ENCODE measurements at places on chromosomes 4 and X.

- DNase-seq = no peak
Observed at GRCh38 chr4:108155373-108155772, 13.4 kb downstream of the LEF1 start.

DNA sequence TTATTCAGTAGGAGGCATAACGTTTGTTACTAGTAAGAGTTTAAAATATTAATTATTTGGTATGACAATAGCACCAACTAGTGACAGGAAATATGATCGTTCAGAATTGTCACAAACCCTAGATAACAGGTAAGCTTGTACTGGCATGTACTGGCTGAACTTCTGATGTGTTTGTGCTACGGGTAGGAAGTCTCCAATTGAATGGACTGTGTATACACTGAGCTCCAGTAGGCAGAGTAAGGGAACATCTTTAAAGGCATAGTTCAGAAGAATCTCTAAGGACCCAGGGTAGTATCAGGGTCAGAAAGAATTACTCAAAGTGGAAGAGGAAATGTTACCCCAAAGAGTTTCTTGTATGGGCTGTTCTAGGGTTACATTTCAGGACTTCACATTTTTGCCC lies 230.4 kb downstream of the EDA2R start:
- DNase-seq = no peak

GRCh38 chr4:173584506-173584905 lies 54.5 kb upstream of the HAND2 start:
- no peak for DNase-seq

DNA sequence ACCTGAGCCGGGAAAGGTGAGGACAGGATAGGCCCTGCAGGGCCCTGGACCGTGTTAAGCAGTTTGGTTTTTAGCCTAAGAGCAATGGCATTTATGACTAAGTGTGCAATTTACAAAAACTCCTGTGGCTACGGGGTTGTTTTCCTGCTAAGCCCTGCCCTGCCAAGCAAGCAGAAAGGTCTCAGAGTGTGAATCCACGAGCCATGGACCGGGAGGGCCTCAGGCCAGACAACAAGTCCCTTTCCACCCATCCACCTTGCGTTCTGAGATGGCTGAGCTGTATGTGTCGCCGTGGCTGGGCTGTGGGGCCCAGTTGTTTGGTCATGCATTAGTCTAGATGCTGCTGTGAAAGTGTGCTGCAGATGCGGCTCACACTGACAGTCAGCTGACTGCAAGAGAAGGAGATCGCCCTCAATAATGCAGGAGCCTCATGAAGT lies 33.9 kb upstream of the AFAP1 start:
- DNase-seq = no peak

GRCh38 chr4:187218705-187219245 lies 495.1 kb upstream of the FAT1 start:
- no peak for DNase-seq

- DNase-seq = no peak
Observed at GRCh38 chrX:545452-545885, 85.1 kb upstream of the SHOX start.
